NCI-H2029 treated with DMSO at 0.1 percent for 48 hours (cell line): ENCODE measurements at places on chromosomes 5 and 9.

DNA sequence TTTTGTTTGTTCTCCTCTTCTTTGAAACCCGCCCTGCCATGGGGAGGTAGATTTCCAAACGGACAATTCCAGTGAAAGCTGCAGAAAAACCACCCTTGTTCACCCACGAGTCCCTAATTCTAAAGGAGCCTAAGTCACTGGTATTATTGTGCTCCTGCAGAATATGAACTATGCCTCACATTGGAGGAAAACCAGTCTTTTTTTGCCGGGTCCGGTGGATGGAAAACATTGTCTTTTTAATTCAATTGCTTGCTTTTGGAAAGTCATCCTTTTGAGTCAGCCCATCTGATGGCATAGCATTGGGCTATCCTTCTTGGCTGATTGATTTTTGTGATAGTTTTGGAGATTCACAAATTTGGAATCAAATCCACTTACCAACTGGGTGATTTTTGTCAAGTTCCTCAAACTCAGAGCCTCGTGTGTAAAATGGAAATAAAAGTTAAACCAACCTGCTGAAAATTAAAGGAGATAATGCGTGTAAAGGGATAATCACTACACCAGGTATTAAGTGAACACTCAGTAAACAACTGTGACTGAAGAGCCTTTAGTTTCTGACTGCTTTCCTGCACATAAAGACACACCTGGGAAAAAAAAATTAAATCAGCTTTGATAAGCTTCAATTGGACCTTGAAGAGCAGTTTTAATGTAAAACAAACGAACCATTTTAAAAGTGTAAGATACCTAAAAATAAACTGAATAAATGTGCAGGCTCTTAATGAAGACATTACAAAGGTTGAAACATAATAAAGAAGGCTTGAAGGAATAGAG lies 780 bp upstream of the CCNJL start:
- no peak for DNase-seq

DNA sequence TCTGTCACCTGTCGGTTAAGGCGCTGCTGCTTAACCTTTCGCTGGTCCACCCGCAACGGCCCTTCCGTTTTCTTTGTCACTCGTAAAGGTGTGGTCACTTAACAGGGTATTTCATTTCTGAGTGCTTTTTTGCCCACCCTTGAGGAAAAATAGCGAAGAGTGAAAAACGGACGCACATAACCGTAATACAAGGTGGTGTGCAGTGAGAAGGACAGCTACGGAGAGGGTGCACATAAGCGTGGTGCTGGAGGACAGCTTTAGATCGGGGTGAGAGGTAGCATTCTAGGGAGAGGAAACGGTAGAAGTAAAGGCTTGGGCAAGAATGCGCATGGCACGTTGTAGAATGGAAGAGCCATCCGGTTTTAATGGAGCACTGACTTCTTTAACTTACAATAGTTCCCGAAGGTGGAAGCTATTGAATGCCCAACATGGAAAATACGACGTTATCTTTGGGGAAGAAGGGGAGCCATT lies 761 bp downstream of the CCT5 start:
- DNase-seq: peak; percentile 11

GRCh38 chr9:8863886-8864544 lies 1064.4 kb upstream of the DMAC1 start:
- DNase-seq: no peak

GRCh38 chr5:95959888-95960666 lies 1.6 kb downstream of the ELL2 start:
- no peak for DNase-seq

DNA sequence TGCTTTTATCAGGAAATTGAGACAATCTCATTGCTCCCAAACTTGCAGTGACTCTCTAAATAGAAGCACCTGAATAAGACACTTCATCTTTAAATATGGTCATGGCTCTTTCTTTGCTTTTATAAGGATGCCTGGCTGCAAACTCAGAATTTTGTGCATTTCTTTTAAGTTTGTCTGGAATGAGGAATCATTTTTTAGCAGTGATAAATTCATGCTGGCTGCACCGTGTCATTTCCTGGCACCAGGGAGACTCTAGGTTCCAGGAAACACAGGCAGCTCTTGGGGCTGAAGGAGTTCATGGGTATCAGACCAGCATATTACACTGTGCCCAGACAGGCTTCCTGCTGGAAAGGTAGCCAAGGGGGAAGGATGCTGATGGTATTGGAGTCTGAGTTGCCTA lies 109.9 kb downstream of the NUDT12 start:
- DNase-seq: no peak

GRCh38 chr9:124351672-124352468 lies 63.4 kb downstream of the PSMB7 start:
- DNase-seq: no peak

- no peak for DNase-seq
Measured at GRCh38 chr9:134839455-134840125, 41.0 kb upstream of the FCN2 start.

DNA sequence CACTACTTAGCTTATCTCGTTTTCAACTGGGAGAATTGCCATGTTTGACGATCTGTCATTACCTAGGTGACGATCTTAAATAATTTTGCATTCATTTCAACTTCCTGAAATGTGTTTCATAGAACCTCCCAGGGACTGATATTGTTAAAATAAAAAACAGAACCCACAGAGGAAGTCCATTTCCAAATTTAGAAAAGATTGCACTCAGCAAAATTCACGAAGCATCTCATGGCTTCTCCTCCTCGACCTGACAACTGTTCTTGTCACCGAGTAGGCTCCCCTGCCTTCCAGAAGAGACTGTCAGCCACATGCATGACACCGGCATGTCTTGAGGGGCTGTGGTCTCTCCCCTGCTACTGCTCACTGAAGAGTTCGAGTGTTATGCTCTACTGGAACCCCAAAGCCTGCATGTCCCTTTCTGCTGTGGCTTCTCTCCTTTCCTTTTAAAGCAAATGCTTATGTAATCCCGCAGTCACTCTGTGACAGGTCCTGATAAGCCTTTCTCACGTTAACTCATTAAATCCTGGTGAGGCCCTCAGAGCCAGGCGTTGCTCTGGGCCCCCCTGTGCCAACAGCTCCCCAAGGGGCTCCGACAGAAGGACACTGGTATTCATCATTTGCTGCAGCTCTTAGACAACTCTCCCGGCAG lies 26.8 kb upstream of the ANKRD33B start:
- no peak for DNase-seq

DNA sequence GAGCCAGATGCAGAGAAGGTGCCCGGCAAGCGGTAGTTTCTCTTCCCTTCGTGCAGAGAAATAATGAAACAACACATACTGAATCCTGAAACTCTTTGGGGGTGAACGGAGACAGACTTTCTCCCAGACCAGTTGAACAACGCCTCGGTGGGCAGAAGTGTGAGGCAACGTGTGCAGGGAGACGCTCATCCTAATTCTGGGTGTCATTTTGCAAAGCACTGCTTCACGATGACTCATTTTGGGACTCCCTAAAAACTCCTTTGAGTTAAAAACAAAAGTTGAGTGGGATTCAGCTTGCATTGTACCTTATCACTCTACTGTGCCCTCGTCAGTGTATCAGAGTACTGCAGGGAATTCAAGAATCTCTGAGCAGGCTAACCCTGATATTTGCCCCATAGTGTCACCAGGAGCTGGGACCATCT lies 3.5 kb upstream of the NEK6 start:
- no peak for DNase-seq

GRCh38 chr9:88796947-88797346 lies 194.3 kb upstream of the S1PR3 start:
- no peak for DNase-seq

DNA sequence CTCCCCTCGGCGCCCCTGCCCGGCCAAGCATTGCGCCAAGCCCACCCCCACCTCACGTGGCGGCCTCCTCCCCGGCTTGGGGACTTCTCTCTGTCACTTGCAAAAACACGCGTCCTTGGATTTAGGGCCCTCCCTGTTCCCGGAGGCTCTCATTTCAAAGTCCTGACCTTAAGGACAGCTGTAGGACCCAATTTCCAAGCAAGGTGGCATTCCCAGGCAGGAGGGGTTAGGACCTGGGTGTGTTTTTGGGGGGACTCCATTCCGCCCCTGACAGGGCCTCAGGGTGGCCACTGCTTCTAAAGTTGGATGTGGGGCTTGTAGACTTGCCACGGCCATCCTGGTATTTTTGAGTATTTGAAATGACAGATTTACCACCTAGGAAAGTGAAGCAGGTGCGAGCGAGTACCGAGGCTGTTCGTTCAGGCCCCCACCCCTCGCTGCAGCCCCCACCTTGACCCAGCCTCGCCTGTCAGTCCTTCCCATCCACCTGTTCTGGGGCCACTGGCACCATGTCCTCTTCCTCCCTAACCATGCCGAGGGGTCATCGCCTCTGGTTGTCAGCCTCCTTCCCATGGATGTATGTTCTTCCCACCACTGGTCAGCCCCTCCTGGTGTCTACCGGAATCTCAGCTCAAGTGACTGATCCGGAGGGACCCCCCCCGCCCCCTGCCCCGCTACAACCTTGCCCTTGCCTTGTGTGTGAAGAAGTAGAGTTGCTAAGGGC lies 52.4 kb downstream of the MRPL36 start:
- DNase-seq: no peak

DNA sequence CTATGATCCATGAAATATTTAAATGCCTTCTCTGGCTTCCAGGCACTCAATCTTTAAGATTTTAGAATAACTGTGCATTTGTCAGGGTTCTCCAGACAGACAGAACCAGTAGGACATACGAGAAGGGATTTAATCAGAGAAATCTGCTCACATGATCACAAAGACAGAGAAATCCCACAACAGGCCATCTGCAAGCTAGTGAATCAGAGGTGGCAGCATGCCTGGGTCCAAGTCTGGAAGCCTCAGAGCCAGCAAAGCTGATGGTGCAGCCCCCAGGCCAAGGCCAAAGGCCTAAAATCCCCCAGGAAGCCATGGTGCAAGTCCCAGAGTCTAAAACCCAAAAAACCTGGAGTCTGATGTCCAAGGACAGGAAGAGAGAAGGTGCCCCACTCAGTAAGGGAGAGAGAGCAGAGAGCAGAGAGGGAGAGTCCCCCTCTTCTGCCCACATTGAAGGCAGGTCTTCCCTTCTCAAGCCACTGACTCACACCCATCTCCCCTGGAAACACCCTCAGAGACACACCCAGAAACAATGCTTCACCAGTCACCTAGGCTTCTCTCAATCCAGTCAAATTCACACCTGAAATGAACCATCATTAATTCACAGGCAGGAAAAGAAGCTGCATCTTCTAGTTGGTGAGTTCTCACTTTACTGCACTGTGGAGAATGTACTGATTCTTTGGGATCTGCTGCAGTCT lies 48.7 kb downstream of the CAMSAP1 start:
- DNase-seq: no peak

DNA sequence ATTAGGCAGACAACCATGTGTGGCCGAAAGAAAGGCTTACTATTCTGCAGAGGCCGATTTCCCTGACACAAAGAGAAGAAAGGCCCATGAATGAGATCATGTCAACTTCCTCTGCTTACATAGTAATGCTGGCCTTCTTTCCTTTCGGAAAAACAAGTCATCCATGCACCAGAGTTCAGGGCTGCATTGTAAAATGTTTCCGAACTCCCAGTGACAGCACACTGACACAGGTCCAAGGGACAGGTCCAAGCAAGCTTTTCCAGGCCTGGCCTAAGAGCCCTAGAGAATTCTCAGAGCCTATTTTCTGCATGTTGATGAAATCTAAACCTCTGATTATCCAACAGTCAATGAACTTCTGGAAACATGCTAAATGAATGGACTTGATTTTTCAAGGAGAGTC lies 140.9 kb downstream of the ZNF608 start:
- no peak for DNase-seq

DNA sequence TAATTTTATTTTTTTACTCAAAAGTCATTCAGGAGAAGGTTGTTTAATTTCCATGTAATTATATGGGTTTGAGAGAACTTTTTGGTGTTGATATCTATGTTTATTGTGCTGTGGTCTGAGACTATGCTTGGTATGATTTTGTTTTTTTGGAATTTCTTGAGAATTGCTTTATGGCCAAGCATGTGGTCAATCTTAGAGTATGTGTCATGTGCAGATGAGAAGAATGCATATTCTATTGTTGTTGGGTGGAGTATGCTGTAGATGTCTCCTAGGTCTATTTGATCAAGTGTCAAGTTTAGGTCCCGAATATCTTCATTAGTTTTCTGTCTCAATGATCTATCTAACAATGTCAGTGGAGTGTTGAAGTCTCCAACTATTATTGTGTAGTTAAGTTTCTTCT lies 134.9 kb downstream of the HMHB1 start:
- DNase-seq: no peak

DNA sequence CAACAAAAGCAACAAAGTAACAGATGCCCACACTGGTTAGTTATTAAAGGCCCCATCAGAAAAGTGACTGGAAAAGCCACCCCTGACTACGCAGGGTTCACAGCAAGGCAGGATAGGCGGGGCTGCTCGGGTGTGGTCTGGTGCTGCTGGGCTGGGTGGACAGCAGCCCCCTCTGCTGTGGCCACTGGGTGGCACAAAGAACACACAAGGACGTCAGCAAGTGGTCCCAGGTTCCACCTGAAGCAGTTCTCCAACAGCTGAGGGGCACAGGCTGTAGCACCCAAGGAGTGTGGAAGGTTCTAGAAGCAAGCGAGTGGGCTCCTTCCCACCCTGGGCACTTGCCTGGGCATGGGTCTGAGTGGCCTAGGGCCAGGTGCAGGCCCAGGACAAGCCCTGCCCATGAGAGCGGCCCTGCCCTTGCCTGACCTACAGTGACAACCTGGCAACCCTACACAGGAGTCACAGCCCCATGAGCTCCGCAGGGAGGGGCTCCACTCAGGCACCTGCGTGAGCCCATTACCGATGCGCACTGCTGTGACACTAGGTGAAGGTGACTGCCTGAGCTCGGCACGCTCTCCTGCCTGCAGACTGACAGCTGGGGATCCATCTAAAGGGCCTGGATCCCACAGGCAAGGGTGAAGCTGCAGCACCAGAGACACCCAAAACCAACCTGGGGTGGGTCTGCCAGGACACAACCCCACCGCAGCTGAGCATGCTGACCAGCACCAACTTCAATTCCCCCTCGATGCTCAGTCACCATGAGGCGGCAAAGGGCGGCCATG lies 8.1 kb downstream of the BRD9 start:
- DNase-seq: no peak

DNA sequence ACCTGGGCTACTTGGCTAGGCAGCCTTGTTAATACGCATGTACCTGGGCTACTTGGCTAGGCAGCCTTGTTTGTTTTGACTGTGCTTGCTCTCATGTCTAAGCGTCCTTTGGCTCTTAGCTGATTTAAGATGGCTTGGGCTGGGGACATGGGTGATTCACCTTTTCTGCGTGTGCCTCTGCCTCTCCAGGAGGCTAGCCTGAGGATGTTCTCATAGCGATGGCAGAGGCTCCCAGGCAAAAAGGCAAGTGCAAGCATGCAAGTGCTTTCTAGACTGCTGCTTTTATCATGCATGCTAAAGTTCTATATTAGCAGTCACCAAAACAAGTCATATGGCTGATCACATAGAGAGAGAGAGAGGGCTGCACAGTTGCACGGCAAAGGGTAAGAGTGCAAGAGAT lies 300.5 kb downstream of the IRX1 start:
- DNase-seq: no peak
